Hypothalamus (tissue), 51 donors: ENCODE measurements at places on chromosomes 4 and X.

- DNase-seq, result no peak
Observed at GRCh38 chr4:39324897-39325613, 41.1 kb downstream of the RFC1 start.

GRCh38 chr4:127957105-127957504 lies 7.9 kb downstream of the MFSD8 start:
- no peak for DNase-seq

GRCh38 chrX:68754406-68754805 lies 74.4 kb upstream of the EFNB1 start:
- DNase-seq, result no peak

DNA sequence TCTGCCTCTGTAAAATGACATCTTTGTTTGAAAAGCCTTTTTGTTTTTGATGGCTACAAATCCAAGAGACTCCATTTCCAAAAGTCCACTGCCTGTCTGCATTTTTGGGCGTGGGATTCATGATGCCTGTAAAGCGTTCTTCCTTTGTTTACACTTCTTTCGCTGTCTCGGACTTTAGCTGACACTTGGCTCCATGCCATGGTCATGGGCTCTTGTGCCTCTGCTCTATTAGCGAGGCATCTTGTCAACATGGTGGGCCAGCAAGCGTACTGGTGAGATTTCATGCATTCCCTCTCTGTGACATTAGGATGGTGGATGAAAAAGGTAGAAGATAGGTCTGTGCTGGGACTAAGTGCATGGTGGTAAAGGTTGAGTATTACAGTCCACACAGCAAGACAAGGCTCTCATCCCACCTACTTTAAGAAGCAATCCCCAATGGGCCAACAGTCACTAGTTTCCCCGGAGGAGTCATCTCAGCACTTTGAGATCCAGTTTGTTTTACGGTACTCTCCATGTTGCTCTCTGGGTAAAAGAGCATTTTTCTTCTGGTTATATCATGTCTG lies 298.2 kb upstream of the KLF3 start:
- no peak for DNase-seq

GRCh38 chr4:183790661-183791060 lies 114.4 kb upstream of the STOX2 start:
- DNase-seq, result no peak

DNA sequence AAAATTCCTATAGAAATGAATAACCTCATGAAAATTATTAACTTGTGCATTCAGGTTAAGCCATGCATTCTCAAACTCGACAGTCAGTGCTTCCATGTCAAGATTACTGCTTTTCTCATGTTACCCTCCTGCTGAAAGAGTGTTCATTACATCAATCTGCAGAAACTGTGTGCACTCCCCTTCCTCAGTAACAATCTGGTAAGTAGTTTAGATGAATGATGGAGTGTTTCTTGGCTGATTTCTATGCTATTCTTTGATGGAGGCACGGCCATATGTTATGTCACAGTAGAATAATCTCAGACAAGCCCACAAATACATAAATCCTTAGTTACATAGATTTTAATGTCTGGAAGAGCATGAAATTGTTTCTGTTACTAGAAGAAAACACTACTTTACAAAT lies 193.3 kb upstream of the FAM47A start:
- DNase-seq, result no peak

DNA sequence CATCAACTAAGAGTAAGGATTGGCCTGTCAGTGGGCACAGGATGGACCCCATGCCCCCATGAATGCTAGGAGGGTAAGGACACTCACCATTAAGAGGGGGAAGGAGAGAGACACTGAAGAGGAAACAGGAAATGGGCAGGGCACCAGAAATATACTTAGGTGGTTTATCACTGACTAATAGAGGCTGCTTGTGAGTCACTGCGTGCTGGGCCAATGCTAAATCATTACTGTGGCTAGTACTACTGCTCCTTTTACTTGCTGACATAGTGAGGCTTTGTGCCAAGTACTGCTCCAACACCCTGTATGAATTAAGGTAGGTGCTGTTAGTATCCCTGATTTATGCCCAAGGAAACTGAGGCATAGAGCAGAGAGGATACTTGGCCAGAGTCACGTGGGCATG lies 130.4 kb upstream of the FRMPD4 start:
- DNase-seq, result no peak

DNA sequence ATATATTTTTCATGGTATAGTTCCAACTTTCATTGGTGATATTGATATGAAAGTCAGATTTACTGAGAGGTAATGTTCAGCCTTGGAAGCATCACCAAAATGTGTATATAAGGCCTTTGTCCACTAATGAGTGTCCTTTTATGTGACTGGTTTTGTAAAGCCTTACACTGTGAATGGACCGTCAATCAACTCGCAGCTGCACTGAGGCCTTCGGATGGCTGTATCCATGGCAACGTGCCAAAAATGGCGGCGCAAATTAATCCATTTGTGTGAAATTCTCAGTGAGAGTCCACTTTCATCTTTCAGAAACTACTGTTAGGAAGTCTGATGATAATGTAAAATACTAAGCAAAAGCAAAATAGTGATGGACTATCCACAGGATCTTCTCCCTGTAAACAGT lies 131.7 kb downstream of the SPCS3 start:
- DNase-seq, result peak; percentile 73

- DNase-seq, result no peak
Observed at GRCh38 chr4:128288689-128289106, 1.1 kb upstream of the PGRMC2 start.

DNA sequence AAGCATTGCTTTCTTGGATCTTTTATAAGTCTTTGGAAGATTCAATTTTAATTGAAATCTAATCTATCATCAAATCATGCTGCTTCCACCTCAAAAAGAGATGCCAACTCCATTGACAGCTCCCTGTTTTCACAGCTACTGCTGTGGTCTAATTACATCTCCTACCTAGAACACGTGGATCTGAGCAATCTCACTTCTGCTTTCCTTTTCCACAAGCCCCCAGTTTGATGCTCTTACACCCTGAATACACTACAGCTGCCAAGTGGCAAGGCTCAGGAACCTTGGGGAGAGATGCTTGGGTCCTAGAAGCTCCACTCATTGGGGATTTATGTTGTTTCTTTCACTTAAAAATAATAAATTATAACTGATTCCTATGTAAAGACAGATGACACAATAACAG lies 172.0 kb downstream of the CFAP299 start:
- DNase-seq, result no peak

GRCh38 chr4:180391613-180392012 lies 1851.6 kb upstream of the TENM3 start:
- DNase-seq, result no peak
